ENCODE measurements at places on chromosomes 2 and 18.

DNA sequence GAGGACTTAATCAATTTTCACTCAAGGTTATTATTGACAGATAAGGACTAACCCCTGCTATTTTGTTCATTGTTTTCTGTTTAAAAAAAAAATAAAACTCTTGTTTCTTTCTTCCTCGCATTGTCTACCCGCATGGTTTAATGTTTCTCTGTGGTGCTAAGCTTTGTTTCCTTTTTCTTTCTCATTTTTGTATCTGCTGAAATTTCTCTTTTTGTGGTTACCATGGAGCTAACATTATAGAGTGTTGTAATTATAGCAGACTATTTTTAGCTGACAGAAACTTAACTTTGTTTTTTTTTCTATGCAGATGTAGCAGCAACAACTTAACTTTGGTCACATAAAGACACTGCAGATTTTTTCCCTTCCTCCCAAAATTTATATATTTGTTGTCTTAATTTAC is 43.1 kb upstream of the CHN1 start:
- no peak for DNase-seq

DNA sequence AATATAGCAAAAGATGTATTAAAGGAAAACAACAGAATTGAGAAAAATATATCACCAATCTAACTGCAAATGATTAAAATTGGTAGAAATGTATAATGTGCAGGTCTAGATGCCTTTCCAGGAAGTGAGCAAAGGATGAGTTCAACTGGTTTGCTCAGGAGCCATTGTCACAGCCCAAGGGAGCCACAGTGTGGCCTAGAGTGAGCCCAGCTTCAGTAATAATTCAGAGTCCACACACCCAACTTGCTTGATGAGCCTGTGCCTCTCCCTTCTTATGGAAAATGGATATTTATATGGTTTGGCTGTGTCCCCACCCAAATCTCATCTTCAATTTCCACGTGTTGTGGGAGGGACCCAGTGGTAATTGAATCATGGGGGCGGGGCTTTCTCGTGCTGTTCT is 92.2 kb upstream of the ASAP2 start:
- DNase-seq: no peak

DNA sequence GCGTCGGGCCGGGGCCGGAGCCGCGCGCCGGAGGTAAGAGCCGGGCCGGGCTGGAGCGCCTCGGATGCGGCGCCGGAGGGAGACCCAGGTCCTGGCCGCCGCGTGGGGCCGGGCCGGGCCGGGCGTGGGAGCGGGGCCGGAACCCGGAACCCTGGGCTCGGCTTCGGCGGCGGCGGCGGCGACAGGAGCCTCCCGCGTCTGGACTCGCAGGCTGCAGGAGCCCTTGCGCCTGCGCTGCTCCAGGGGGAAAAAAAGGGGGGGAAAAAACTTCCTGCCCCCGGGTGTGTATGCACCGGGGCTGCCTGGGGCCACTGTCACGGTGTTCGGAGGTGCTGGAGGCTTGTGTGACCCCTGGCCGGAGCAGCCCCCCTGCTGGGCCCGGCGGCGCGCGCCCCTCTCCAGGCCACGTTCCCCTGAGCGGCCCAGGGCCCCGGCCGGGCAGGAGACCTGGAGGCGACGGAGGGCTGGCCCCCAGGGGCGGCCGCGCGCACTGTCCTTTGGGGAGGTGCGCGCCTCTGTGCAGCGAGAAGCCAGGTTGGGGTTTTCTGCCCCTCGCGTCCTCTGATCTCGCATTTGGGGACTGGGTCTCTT is 864 bp downstream of the KLHL29 start:
- peak; percentile 19 for DNase-seq

DNA sequence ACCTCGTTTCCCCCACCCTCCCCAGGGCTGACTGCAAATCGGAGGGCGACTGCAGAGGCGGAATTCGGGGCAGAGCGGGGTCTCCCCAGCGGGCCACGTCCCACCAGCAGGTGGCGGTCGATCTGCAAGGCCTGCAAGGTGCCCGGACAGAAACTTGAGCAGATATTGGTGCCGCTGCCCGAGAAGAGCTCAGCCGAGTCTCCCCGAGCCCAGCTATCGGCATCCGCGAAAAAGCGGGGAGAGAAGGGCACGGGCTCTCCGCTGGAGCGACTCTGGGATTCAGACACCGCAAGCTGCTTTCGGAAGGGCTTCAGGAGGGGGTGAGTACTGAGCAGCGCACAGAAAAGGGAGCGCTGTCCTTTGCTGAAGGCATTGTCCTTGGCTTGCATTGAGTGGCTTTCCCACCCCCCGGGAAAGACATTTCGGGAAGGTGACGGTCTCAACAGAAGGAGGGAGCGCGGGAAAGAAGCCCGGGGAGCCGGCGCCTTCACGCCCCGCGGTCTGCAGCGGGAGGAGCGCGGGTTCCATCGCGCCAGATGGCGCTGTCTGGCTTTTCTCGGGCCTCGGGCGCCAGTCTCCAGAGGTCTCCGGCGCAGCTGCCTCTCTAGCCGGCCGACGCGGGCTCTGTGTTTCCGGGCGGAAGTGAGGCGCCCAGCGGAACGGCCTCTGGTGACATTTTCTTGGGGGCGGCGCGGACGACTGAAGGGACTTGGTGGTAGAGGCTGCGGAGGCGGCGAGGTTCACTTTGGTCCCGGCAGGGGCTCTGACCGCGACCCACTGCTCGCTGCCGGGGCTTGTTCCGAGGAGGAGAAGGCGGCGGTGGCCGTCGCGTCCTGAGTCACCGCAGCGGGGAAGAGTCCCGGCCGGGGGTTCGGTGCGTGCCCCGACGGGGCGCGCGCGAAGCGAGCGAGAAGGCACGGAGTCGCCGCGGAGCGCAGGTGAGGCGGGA is 69.5 kb downstream of the HAUS1 start:
- peak; percentile 92 for DNase-seq

- DNase-seq: no peak
Observed at GRCh38 chr18:27789406-27789805, 387.5 kb downstream of the CDH2 start.

GRCh38 chr2:229269941-229270340 is 1.1 kb downstream of the PID1 start:
- no peak for DNase-seq

DNA sequence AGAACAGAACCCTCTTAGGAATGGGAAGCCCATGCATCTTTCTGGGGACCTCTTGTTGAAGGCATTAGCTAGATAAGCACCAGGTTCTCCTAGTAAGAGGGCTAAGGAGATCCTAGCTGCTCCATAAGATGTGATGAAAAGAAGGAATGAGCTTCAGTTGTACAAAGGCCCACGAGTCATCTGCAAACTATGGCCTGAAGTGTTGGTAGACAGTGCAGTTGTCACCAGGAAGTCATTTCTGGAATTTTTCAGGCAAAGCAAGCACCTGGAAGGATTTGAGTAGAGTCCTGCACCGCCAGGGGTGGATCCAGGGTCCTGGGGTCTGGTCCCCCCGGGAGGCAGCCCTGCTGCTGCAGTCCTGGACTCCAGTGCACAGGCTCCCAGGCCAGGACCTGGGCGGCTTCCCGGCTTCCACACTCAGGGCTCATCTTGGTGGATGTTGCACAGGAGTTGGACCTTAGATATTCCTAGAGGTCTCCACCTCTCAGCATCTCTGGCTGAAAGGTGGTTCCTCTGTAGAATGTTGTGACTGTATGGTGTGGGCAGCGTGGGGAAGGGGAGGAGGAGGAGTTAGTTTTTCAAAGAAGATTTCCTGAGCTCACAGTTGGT is 85.3 kb downstream of the LDLRAD4 start:
- no peak for DNase-seq

DNA sequence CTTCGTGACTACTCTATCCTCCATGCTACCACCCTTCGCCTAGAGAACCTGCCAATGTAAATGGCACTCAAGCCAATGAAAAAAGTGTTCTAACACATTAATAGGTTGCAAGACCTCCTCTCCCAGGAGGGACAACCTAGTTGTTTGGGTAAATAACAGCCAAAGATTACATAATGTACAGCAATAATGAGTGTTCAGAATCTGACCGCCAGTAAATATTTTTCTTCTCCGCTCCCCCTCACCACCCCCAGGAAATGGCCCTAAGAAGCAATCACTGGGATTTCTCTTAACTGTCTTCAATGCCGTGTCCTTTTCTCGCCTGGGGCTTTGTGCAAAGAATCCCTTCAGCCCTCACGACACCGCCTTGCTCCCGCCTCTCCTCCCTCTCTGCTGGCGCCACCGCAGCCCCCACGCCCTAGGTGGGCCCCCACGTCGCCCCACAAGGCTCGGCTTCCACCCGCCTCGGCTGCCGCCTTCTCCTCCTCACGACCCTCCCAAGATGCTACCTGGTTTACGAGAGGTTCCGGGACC is 458 bp downstream of the HYCC2 start:
- DNase-seq: no peak

- no peak for DNase-seq
Observed at GRCh38 chr2:127943186-127943585, 57.4 kb upstream of the AMMECR1L start.

DNA sequence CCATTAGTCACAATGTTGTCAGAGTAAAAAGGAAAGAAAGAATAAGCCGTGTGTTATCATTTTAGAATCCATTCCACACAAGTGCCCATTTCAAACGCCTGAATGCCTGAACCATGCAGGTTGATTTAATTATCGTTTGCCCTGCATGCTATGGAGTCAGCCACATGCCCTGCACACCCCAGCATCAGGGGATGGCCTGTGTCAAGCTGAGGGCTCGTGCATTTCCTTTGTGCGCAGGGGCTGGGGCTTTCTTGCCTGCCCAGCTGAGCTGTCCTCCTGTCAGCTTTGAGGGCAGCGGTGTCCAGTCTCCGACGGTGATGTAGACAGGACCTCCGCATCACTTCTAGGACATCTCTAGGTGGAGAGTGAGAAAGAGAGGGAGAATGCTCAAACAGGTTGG is 200.4 kb downstream of the TSN start:
- no peak for DNase-seq

DNA sequence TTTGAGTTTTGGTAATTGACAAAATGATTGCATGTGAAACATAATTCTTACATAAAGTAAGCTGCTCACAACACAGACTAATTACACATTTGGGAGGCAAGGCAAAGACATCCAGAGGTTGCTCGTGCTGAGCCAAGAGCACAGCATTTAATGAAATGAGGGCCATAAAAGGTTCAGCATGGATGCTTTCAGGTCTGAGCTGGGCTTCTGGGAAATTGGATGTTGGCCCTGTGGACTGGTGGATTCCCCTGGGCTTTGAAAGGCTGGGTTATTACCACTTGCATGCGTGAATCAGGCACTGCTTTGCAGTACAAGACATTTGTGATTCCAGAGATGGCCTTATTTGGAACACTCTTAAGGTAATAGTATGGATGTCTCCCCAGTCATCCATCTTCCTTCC is 533.5 kb upstream of the NRP2 start:
- no peak for DNase-seq

DNA sequence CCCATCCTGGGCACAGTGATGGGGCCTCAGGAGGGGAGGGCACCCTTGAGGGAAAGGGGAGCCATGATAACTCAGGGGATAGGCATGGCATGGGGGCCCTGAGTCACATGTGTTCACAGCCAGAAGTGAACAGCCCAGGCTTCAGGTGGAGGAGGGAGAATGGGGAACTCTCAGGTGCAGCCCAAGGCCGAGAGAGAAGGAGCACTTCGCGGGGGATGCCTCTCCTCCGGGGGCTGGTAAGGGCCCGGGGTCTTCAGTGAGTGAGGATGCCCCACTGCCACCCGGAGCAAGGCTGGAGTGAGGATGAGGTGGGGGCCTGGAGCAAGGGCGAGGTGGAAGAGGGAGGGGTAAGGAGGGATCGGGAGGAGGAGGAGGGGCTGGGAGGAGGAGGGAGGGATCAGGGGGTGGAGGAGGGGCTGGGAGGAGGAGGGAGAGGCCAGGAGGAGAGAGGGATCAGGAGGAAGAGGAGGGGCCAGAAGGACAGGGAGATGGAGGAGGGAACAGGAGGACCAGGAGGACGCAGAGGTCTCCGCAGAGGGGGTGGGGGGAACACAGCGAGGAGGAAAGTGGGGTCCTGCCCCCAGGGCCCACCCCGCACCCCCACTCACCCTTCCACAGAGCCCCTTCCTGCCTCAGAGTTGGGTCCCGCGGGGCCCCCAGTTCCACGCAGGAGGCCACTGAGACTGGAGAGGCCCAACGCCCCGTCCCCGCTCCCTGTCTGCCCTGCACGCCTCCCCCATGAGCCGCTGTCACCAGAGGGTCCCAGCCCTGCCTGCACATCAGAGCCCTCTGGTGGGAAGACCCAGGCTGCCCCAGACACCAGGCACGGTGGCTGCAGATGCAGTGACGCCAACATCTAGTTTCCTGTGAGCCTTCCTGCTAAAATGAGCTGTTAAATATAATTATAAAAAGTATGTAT is 42.8 kb downstream of the RAMP1 start:
- no peak for DNase-seq

GRCh38 chr2:39991298-39991697 is 212.2 kb upstream of the THUMPD2 start:
- DNase-seq: no peak

DNA sequence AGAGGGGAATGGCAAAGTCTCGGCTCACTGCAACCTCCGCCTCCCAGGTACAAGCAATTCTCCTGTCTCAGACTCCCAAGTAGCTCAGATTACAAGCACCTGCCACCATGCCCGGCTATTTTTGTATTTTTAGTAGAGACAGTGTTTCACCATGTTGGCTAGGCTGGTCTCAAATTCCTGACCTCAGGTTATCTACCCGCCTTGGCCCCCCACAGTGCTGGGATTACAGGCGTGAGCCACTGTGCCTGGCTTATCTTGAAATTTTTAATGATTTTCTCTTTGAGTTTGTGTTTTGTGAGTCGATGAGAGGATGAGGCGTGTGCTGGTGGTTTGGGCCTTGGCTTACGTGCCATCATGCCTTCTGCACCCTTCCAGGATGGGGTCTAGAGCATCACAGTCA is 101.3 kb upstream of the ST3GAL5 start:
- DNase-seq: no peak

- DNase-seq: no peak
Observed at GRCh38 chr2:48248251-48248933, 281.6 kb upstream of the STON1 start.

DNA sequence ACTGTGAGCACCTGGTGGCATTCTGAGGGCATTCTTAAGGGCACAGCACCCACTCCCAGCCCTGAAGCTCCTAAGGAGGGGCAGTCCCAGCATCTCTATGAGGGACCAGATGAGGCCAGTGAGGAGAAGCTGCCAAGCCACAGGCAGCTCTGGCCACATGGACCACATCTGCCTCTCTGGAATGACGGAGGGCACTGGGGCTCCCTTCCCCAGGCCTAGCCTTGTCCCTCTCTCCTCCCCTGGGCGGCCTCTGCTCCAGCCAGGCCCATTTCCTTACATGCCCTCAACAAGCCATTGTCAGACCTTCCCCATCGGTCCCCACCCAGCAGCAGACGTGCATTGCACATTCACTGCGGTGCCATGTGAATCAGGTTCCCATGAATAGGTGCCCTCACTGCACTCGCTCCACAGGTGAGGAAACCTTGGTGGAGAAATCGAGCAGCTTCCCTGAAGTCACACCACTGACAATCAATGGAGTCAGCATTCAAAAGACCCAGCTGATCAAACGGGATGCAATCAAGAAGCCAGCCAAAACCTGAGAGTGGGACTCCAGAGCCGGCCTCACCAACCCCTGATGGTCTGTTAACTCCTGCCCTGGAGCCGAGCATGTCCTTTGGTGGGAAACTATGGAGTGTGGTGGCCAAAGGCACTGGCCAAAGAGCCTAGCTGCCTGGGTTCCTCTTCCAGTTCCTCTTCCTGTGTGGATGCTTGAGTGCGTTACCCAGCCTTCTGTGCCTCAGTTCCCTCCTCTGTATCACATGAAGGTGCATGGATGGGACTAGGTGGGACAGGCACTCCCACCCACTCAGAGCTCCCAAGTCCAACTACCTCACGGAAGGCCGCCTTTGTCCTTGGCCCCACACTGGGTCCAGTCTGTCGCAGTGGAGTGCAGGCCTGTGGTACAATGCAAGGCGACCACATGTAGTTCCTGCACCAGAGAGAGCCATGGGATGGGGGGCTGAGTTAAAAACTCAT is 147.3 kb downstream of the ZFP36L2 start:
- no peak for DNase-seq

Measured in stimulated activated CD4-positive, alpha-beta T cell treated with anti-CD3 and anti-CD28 coated beads, Interleukin-1b, Interleukin-23, amount 100 ng/mL, for 4 hours (primary cell).